ENCODE measurements at places on chromosomes 11 and 22.

GRCh38 chr11:65065851-65066250 lies 7.5 kb upstream of the NAALADL1 start:
- DNase-seq = no peak

DNA sequence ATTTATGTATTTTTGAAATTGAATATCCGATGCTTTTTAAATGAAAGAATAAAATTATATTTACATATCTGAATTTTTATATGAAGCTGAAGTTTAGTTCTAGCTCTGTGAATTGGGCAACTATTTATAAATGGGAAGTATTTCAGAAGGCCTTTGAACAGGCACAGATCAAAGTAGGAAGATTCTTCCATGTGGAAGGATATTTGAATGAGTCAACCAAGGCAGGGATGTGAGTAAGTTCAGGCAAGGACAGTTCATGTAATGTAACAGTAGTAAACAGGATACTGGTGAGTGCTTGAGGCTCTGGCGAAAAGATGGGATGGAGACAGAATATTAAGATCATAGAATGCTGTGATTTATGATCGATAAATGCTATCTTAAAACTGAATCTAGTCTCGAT lies 417.8 kb upstream of the CCDC179 start:
- no peak for DNase-seq

- no peak for DNase-seq
Measured at GRCh38 chr11:132674151-132674550, 858.1 kb downstream of the OPCML start.

GRCh38 chr11:32385998-32386397 lies 49.3 kb downstream of the WT1 start:
- DNase-seq = no peak

DNA sequence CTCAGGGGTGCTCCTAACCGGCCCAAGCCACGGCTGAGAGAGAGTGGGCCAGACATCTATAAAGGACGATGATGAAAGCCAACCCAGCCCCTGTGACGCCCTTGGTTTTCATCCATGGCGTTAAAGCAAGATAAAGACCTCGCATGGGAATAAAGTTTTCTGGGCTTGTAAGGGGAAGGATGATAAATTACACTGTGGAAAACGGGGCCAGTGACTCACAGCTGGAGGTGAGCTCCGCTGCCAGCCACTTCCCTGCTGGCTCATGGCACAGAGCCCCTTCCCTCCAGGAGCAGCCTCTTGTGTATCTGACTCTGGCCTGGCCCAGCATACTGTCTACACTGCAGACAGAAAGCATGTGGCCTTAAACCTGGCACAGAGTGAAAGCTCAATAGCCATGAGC lies 503.2 kb upstream of the B3GAT1 start:
- no peak for DNase-seq

DNA sequence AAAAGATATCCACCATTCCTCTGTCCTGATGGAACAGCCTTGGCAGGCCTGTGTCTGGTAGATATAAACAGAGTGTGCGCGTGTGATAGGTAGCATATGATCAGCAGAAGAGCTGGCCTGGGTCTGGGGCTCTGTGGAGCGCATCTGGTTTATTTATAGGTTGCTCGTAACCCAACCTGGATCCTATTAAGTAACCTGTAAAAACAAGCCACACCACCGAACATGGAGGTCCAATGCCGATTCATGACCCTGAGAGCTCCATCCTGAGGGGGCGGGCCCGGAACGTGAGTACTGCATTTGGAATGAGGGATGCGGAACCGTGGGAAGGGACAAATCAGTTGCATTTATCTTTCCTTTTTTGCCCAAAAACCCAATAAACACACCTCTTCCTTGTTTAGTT lies 31.9 kb upstream of the APOL5 start:
- DNase-seq = no peak

GRCh38 chr11:36774603-36775002 lies 176.6 kb upstream of the RAG2 start:
- DNase-seq = no peak

DNA sequence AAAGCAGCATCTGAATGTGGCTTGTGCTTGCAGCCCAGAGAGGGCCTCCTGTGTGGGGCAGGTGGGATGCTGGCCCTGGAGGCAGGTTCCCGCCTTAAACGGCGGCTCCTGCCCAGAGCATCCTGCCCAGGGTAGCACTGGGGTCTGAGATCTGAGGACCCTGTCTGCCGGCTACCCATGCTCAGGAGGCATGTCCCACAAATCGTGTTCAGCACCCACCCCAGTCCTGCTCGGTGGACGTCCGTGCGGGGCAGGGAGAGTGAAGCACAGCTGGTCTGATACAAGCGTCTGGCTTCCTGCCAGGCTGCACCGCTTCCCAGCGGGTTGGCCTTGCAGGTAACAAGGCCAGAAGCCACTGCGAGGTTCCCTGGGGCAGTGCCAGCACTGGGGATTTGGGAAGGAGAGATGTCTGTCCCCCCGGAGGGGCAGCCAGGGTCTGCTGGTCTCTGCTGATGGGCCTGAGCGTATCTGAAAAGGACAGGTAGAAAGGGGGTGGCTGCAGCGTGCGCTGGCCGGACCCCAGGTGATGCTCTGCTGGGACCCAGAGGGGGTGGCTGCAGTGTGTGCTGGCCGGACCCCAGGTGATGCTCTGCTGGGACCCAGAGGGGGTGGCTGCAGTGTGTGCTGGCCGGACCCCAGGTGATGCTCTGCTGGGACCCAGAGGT lies 3.6 kb downstream of the TRABD start:
- no peak for DNase-seq

GRCh38 chr11:47108214-47108613 lies 68.5 kb downstream of the ARFGAP2 start:
- no peak for DNase-seq

DNA sequence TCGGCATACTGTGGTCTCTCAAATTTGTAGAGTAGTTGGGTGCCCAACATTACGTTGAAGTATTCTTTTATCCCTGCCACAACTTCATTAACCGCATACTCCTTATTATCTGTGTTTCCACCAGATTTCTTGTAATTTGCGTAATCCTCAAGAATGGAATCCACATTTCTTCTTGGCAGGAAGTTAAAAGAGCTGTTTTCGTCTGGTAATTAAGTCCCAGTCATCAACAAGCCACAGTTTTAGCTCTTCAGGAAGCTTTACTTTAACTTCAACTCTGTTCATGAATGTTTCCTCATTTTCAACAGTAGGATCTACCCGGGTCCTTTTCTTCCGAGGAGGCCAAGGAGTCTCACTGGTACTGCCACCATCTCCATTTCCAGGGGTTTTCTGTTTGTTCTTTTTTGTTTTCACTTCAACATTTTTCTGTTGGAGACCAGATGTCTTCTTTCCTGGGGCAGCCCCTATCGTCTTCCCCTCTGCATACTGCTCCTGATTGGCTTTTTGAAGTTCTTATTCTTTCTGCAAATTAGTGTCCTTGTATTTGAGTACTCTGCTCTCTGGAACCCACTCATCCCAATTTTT lies 30.3 kb downstream of the PDE3B start:
- no peak for DNase-seq
